ENCODE measurements at places on chromosomes 7 and 10.

DNA sequence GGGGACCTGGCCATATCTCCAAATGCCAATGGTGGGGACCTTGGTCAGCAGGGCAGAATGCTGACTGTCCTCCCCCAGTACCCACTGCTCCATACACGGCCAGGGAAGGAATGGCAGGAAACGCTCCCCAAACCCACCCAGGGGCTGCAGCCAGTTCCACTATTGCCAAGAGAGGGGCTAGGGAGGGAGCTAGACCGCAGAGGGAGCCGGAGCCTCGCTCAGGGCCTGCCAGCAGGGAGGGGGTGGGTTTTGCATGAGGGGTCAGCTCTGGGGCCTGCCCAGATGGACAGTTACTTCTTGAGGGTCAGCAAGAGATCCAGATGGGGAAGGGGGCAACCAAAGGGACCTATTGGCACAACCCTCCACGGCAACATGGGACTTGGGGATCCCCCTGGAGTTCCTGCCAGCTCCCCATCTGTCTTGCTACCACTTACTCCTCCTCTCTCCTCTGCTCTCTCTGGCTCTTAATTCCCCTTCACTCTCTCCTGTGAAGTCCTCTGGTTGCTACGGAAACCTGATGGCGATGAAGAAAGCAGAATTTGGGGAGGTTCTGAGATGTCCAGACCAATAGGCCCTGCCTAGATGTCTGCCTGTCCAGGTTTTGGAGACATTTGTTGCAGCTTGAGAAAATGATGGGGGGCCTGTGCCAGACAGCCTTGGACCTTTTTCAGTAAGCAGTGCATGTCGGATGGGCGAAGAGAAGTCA is 12.6 kb downstream of the FGF8 start:
- DNase-seq: no peak

- no peak for DNase-seq
Measured at GRCh38 chr10:16119445-16119844, 259.1 kb upstream of the MINDY3 start.

DNA sequence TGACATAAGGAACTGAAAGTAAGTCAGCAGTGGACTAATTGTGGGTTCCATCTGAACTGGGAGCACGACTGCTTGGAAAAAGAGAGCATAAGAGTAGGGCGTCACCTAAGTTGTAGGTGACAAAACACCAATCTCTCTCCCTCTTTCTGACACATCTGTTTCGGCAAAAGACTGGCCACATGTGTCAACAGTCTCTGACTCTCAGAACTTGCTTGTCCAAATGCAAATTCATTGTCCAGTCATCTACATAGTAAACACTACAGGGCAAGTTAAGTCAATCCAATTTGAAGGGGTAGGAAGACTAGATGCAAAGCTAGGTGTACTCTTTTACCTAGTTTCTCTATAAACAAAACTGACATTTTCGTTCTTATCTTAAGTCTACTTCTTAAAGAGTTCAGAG is 87.7 kb downstream of the ZNF438 start:
- no peak for DNase-seq

- DNase-seq: no peak
Measured at GRCh38 chr7:73345538-73345937, 17.6 kb downstream of the FKBP6 start.

GRCh38 chr10:68869623-68870022 is 31.5 kb upstream of the DDX50 start:
- DNase-seq: no peak

GRCh38 chr10:101053516-101053915 is 8.3 kb upstream of the KAZALD1 start:
- no peak for DNase-seq

DNA sequence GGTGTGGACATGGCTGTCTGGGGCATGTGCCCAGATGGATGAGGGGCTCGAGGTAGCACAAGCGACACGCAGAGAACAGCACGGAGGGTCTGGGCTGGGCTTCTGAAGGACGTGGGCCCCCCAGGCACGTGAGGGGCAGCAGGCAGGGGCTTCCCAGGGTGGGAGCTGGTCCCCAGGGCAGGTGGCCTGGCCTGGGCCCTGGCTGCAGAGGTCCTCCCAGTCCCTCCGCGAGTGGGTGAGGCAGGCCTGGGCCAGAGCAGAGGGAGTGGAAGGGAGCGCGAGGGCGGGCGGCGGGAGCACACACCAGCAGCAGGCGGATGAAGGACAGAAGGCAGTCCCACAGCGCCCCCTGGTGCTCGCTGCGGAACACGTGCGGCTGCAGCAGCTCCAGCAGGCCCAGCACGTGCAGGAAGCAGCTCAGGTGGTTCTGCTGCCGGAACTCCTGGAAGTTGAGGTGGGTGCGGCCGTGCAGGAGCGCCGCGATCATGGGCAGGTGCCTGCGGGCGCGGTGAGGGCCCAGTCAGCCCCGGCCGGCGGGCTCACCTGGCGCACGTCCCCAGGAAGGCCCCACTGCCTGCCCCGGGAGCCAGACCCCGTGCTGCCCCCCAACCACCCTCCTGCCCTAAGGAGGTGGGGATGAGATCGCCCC is 14.7 kb upstream of the MICALL2 start:
- peak; percentile 34 for DNase-seq

GRCh38 chr10:85544956-85545355 is 821.6 kb downstream of the GRID1 start:
- no peak for DNase-seq

GRCh38 chr7:434891-435629 is 84.6 kb downstream of the PDGFA start:
- DNase-seq: no peak

GRCh38 chr10:51599647-51600046 is 99.7 kb downstream of the CSTF2T start:
- DNase-seq: no peak

Data from fibroblast of skin of left biceps (primary cell).